ENCODE measurements at places on chromosomes 2 and 18. TPM values are rescaled to one million over a fixed set of nuclear protein-coding genes. Genes with fewer than 3 reads are reported as not detected.

IFT172 gene
- total RNA-seq: 30.0 TPM

TSHZ1 gene
- total RNA-seq: 0.15 TPM

CGREF1 gene
- total RNA-seq: 3.0 TPM

SLC30A3 gene
- 0.56 TPM for total RNA-seq

FAM237A gene
- total RNA-seq: not detected

GAL3ST2 gene
- 0.09 TPM for total RNA-seq

ACADL gene
- total RNA-seq: 0.09 TPM

SERPINB4 gene
- not detected for total RNA-seq

ALK gene
- not detected for total RNA-seq

FOXI3 gene
- 0.51 TPM for total RNA-seq

SELENOI gene
- 32.1 TPM for total RNA-seq

PROKR1 gene
- 2.1 TPM for total RNA-seq

TEX44 gene
- not detected for total RNA-seq

C2orf72 gene
- total RNA-seq: 2.4 TPM

DSEL gene
- 7.1 TPM for total RNA-seq

CTIF gene
- 17.6 TPM for total RNA-seq

IL18R1 gene
- 0.07 TPM for total RNA-seq

LAMA1 gene
- total RNA-seq: 95.4 TPM

SIX3 gene
- 28.8 TPM for total RNA-seq

ANKZF1 gene
- 76.3 TPM for total RNA-seq

RBKS gene
- total RNA-seq: 8.5 TPM

EGR4 gene
- not detected for total RNA-seq

DPP4 gene
- 0.49 TPM for total RNA-seq

HOXD9 gene
- not detected for total RNA-seq

COL4A3 gene
- not detected for total RNA-seq

DTNA gene
- 15.0 TPM for total RNA-seq

All from neural progenitor cell (in vitro differentiated cells).